ENCODE measurements at places on chromosomes 3 and 15.

DNA sequence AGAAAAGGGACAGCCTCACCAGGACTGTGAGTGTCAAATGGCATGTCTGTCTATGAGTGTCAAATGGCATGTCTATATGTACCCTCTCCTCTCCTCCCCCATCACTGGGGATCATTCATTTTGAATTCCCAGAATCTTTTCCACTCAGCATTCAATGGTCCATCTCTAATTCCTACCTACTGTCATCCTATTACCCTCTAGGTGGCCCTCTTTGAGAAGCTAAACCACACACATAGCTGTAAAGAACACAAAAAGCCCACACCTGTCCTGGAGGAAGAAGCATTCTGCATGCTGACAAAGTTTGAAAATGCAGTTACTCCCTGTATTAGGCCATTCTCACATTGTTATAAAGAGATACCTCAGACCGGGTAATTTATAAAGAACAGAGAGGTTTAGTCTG, 46.2 kb upstream of the PYDC2 start:
- DNase-seq = no peak

DNA sequence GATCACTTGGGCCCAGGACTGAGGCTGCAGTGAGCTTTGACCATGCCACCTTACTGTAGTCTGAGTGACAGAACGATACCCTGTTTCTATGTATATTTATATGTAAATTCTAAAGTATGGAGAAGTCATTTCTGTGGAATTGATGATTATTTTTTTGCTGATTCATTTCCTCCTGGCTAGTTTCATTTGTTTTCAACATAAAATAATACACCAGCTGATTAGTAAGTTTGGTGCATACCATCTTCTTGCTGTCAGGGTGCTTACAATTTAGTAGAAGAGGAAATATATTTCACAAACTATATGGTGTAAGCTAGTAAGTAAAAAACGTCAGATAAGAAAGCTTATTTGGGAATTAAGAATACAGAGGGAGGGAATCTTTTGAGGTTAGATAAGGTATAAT, 36.0 kb downstream of the SLC25A26 start:
- DNase-seq = no peak

DNA sequence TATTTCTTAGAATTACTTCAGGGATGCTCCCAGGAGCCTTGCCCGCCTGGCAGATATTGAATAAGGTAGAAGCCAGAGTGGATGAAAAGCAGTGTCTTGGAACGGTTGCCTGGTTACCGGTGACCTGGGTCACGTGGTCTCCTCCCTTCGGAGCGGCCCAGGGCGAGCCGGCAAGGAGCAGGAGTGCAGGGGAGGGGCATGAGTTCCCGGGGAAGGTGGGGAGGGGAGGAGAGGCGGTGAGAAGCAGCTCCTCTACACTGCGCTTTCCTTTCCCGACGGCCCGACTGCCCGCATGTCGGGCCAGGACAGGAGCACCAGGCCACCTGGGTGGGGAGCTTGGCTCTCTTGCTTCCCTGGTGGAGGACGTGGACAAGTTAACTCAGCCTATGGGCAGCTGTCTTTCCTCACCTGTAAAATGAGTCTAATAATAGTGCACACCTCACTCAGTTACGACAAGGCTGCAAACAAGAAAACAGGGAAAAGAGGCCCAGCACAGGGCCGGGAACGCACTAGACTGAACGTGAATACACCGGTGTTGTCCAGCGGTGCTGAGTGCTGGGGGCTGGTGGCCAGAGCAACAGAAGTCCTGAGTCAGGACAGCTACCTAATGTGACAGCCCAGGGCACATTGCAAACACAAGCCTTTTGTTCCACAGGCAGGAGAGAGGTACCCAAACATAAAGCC, 198.3 kb downstream of the ADAMTS9 start:
- DNase-seq = no peak

DNA sequence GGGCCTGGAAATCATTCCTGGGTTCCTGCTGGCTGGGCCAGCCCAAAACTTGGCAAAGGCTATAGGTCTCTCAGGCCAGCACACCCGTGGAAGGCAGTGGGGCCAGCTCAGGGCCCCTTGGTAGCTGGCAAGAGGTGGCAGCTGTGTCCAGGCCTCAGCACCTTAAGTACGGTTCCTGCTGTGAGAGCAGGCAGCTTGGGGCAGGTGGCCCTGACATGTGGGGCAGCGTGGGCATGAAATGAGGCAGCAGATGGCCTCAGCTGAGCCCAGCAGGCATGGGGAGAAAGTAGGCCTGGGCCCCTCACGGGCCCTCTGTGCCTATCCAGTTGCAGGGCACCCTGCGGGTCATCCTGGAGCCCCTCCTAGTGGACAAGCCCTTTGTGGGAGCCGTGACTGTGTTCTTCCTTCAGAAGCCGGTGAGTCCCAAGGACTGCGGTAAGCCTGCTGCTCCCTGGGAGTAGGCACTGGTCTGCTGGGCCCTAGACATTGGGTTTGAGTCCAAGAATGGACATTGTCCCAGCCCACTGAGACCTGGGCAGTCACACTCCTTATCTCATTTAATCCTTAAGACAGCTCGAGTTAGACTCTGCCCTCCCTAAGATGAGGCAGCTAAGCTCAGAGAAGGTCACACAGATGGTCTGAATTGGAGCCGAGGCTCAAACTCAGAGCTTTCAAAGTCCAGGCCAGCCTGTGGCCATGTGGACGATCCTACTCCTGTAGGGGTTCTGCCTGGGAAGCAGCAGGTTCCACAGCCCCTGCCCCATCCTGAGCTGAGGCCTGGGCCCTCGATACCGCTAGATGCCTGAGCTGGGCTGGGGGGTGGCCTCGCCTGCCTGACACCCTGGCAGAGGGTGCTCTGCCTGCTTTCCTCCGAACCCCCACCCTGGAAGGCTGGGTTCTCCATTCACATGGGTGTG, 25.5 kb downstream of the ESYT3 start:
- no peak for DNase-seq

DNA sequence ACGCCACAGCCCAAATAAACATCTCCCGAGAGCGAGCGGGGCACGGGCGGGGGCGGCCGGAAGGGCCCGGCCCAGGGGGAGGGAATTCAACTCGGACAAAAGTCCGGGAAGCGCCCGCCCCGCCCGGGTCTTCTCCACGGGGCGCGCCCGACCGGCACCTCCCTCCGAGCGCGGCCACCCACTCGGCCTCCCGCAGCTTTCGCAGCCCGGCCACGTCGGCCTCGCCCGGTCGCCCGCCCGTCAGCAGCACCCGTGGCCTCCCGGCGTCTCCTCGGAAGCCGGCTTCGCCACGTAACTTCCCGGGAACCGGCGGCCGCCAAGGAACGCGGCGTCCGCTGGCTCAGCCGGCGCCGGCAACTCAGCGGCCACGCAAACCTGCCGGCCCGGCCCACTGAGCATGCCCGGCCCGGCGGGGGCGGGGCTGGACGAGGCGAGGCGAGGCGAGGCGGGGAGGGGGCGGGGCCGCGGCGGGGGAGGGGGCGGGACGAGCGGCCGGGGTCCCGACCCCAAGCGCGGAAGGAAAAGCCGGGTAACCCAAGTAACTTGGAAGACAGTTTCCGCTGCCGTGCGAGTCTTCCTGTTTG, at the start of gene TJP1:
Gene TJP1, minus strand, starts transcription at position 369 of the 584 bp plus-strand sequence. CDS start 440 bp downstream, outside the sequence.
- no peak for DNase-seq

GRCh38 chr3:69695933-69696332, 43.3 kb upstream of the MITF start:
- no peak for DNase-seq

DNA sequence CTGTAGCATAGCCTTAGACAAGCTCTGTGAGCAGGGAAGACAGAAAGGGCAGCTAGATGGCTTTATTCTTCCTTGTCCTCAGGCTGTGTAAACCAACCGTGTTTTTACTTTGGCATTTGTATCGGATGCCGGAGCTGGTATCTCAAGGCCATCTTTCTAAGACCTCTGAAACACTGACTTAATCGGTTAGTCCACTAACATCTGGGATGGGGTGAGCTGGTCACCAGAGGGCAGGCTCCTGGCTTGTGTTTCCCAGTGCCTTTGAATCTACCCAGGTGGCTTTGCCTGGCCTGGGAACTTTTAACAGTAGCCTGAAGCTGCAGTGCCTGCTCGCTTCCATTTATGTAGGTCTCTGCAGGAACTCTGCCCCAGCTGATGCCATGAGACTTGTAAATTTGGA, 252.7 kb downstream of the NR1D2 start:
- DNase-seq = no peak

DNA sequence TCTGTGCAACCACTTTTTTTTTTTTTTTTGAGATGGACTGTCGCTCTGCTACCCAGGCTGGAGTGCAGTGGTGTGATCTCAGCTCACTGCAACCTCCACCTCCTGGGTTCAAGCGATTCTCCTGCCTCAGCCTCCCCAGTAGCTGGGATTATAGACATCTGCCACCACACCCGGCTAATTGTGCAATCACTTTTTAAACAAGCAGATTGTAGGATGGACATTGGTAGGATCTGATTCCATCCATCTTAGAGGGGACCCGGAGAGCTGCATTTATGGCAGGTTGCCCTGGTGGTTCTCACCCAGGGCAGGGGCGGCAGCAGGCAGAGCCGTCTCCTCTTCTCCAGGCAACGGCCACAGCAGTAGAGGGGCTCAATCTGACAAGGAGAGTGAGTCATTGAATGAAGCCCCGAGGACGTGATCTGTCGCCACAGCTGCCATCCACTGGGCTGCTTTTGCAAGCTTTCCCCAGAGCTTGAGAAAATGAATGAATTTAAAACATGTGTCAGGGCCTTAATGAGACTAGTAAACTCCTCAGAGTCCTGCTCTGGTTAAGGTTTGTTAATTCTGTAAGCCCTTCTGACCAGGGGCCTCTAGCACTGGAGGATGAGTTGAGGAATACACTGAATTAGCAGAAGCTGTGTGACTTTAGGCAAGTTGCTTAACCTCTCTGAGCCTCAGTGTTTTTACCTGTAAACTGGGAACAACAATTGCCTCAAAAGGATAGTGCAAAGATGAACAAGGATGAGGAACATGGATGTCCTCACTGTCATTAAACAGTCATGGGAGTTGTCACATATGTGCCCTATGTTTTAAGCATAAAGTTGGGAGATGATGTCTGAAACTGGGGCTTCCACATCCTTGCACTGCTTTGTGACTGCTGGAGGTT, 129.1 kb downstream of the ASB7 start:
- no peak for DNase-seq

- no peak for DNase-seq
Measured at GRCh38 chr15:48059791-48060190, 61.0 kb upstream of the SLC24A5 start.

All from D721Med (cell line).